ENCODE measurements at places on chromosomes 5 and 9. TPM values are rescaled to one million over a fixed set of nuclear protein-coding genes. Genes with fewer than 3 reads are reported as not detected.

- DNase-seq, result no peak
These were observed 9.3 kb downstream of the NINJ1 start for GRCh38 chr9:93124793-93125192.

DNA sequence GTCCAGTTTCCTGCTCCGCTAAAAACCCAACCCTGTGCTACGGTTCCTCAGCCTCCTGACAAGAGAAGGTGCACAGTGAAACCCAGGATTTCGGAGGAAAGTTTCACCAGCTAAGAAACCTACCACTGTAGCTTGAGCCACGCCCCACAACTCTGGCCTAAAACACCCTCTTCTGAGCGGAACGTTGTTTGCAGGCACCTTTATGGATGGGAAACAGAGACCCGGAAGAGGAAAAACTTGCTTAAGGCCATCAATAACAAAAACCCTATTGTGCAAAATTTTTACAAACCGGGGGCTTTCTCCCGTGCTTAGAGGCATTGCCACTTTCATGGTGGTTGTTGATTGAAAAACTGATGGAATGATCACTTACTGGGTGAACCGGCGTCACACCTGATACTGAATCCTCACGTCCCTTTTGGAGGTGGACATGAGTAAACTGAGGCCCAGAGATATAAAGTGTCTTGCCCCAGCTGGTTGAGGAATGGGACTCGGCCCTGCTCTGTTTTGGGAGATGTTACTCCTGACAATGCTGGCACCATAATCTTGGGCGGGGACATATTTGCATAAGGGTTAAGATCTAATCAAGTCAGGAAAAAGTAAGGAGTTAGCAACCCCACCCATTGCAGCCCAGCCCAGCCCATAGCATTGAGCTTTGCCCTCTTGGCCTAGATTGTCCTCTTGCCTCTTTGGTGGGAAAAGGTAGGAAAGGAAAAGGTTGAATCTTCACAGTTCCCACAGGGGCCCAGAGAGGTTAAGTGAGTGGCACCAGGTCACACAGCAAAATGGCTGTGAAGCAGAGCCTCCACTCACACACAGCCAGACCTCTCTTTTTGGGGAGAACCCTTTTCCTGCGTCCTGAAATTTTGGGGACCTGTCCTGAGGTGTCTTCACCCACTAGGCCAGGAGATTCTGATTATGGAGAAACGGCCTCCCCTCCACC lies 23.2 kb upstream of the PTGS1 start:
- DNase-seq, result no peak

GRCh38 chr9:38708759-38709158 lies 11.2 kb downstream of the FAM240B start:
- DNase-seq, result no peak

DNA sequence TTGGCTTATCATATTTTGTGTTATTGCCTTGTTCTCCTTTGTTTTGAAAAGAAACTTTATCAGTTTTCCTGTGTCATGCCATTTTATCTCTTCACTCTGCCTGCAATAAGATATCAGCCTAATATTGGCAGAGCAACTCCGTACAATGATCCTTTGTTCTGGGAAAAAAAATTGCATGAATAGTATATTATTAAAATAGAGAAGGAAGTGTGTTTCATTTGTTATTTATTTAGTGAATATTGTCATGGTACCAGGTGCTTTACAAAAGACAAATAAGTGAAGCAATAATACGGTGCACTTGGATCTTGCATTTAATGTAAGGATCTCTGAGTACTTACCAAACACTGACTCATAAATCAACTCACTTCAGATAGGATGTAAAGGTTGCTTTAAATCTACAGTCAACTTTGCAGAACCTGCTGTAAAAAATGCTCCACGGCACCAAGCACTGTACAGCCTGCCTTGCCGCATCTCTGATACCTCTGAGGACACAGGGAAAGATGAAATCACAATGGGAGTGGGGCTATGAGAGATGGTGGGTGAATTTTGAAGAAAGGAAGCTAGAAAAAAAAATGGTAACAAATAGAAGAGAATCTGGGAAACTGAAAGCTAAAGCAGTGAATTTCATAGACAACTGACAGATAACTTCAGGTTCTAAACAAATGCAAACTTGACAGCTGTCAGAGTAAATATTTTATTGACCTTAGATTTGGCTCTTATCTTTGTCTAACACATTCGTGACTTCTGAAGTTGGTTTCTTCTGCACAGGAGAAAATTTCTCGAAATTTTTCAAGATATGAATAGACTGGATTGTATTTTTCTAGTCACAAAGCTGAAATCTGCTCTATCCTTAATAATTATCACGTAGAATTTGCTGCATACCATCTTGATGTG lies 232.1 kb downstream of the ENC1 start:
- DNase-seq, result no peak

- DNase-seq, result no peak
These were observed 102.5 kb upstream of the ERCC6L2 start for GRCh38 chr9:95773053-95773418.

DNA sequence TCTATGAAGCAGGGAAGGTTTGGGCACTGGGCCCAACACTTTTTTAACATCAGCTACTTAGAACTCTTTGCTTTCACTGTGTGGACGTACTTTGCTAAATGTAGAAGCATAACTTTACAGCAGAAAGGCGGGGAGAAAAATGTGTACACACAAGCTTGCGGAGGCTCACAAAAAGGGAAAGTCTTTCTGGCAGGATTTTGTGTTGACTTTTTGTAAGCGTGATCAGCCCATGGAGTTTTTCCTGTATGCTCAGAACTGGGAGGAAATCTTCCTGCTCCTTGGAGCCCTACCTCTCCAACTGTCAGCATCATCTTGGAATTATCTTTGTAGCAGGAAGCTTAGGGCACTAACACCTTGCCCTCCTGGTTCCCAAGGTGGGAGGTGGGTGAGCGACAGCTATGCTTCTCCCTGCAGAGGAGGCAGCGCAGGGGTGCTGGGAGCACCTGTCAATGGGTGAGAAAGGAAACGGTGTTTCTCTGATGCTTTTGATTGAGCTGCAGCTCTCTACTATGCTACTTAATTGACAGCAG lies 321.9 kb downstream of the GADD45G start:
- DNase-seq, result no peak

DNA sequence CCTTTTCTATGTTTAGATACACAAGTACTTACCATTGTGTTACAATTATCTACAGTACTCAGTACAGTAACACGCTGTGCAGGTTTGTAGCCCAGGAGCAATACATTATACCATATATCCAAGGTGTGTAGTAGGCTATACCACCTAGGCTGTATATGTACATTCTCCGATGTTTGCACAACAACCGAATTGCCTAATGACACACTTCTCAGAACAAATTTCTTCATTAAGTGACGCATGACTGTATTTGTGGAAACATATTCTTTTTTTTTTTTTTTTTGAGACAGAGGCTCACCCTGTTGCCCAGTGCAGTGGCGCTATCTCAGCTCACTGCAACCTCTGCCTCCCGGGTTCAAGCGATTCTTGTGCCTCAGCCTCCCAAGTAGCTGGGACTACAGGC lies 4.0 kb upstream of the RAD23B start:
- no peak for DNase-seq

GRCh38 chr9:98249771-98250170 lies 5.7 kb downstream of the TBC1D2 start:
- no peak for DNase-seq

NRG2 gene
- total RNA-seq, result 5.1 TPM

KLHL9 gene
- total RNA-seq, result 54.4 TPM

GPRIN1 gene
- 38.9 TPM for total RNA-seq

BTNL3 gene
- 0.09 TPM for total RNA-seq

ADAMTS2 gene
- 7.0 TPM for total RNA-seq

EQTN gene
- total RNA-seq, result 0.73 TPM

INSL6 gene
- not detected for total RNA-seq

SSBP2 gene
- total RNA-seq, result 117 TPM

Data from cerebellum (tissue), 4 donors.